ENCODE measurements at places on chromosomes 11 and 22.

- no peak for DNase-seq
Measured at GRCh38 chr22:33275073-33275443, 216.9 kb upstream of the SYN3 start.

GRCh38 chr11:73797457-73797856 lies 9.8 kb downstream of the MRPL48 start:
- no peak for DNase-seq

GRCh38 chr11:12890476-12890875 lies 118.6 kb upstream of the RASSF10 start:
- no peak for DNase-seq

- DNase-seq: no peak
Measured at GRCh38 chr22:22578702-22579424, 19.8 kb upstream of the PRAME start.

DNA sequence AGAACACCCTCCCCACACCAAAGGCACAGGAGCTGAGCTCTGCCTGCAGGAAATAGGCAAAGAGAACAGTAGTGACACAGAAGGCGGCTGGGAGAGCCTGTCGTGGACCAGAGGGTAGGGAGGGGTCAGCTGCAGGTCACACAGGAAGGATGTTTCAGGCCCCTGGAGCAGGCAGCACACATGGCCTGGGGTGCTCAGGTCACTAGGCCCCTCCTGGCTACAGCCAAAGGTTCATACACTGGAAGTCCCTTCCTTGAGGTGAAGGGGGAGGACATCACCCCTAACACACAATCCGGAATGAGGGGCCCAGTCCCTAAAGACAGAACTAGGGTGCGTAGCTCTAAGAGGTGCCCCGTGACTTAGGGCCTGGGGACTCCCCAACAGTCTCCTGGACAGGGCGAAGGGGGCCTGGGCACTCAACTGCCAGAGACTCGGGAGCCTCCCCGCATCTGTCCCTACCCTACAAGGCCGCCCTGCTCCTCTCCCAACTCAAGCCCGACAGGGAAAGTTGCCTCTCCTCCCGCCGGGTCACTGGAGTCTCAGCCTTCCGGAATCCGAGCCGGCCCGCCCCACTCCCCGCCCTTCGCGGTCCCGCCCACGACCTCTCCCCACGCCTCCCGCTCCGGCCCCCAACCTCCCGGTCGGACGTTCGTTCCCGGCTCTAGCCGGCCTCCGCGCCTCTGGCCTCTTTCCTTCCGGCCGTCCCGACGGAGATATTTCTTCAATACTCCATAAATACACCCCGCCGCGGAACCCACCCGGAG lies at the start of gene CYB5R2:
TSS of gene CYB5R2 (minus strand) at position 541 of the 764 bp plus-strand sequence. CDS start 675 bp downstream, outside the sequence.
- no peak for DNase-seq

- no peak for DNase-seq
Measured at GRCh38 chr22:29208879-29209623, 3.4 kb downstream of the EMID1 start.

DNA sequence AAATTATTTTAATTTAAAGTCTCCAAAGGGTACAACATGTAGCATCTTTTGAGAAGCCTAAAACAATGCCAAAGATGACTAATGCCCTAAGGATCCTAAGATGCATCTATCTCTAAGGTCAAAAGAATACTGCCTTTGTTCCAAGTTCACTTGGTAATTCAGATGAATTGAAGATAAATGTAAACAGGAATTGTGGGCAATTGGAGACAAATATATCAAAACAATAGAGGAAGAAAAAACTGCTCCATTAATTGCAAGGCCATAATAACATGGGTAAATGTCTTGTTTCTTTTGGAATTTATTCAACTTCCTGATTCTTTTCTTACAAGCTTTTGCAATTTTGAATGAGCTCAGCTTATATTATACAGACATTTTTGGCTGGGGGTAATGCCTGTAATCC lies 338.6 kb downstream of the TTC28 start:
- DNase-seq: no peak

GRCh38 chr11:129992161-129992944 lies 10.3 kb downstream of the PRDM10 start:
- no peak for DNase-seq

DNA sequence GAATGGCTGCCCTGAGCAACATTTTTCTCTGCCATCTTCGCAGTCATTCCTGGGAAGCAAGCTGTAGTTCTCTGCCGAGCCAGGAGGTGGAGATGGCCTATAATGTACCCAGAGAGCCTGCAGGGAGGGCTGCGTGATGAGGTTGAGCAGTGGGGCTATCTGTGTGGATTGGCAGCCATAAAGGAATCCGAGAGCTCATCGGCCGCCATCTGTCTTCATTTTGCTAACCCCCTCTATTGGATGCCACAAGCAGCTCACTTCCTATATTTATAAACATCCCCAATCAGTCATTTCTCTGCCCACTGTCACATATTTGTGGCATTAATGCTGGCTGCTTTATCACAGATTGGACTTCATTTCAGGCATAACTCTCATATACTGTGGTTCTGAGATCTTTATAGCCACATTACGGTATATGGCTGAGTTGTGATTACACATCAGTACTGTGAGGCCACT lies 209.5 kb downstream of the NTM start:
- DNase-seq: no peak

- no peak for DNase-seq
Measured at GRCh38 chr11:74923125-74923524, 25.8 kb downstream of the XRRA1 start.

DNA sequence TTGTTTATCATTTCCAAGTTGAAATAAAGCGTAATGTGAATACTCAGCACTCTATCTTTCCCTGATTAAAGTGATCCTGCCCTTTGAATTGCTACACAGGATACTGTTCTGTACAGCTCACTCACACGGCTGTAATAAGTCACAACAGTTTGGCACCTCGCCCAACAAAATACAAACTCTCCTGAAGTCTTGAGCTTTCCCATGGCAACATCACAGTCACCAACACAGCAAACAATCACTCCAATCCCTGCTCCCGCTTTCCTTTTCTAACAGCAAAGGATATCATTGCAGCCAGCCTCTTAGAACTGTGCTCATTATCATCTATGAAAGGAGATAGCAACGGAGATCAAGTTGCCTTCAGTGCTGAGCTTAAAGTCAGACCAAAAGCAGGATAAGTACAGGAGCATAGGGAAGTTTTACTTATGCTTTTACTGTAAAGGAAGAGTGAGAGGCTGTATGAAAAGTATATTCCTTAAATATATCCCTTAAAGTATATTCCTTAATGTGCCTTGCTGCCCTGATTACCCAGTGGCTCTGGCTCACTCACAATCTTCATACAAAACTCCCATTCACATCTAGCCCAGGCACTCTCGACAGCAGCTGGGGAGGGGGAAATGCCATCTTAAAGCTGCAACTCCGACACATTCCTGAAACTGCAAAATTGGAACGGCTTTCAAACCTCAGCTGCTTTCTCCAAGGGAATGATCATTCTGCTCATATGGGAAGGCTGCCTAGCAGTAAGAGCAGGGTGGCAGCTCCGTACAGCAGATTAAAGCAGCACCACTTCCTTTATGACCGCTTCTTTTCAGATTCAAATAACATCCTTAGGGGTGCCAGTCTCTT lies 35.8 kb downstream of the MAML2 start:
- DNase-seq: no peak
